ENCODE measurements at places on chromosomes 12 and 14.

DNA sequence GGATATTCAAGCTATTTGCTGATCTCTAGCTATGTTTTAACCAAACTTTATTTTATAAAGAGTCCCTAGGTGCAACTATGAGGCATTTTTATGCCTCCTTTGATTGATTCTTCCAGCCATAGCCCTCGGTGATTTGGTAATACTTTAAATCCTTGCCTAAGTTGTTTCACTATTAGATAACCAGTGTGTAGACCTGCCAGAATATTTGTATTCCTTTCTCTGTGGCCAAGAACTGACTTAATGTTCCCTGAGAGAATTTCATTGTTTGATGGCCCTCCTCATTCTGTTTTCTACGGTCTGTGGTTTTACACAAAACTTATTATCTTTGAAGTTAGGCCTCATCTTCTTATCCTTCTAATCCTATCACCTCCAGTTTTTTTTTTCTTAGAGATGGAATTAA, 109.7 kb upstream of the MDGA2 start:
- DNase-seq: no peak

DNA sequence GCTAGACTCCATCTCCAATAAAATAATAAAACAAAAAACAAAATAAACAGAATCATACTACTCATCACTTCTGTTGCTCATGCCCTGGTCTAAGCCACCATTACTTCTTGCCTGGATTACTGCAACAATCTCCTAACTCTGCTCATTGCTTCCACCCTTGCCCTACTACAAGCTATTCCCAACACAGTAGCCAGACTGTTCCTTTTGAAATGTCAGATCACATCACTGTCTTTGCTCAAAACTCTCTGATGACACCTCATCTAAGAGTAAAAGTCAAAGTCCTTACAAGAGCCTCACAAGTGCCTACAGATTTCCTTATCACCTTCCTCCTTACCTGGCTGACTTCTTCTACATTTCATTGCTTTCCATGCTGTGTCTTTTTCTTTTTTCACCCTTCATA, 10.0 kb downstream of the FBXO33 start:
- no peak for DNase-seq

DNA sequence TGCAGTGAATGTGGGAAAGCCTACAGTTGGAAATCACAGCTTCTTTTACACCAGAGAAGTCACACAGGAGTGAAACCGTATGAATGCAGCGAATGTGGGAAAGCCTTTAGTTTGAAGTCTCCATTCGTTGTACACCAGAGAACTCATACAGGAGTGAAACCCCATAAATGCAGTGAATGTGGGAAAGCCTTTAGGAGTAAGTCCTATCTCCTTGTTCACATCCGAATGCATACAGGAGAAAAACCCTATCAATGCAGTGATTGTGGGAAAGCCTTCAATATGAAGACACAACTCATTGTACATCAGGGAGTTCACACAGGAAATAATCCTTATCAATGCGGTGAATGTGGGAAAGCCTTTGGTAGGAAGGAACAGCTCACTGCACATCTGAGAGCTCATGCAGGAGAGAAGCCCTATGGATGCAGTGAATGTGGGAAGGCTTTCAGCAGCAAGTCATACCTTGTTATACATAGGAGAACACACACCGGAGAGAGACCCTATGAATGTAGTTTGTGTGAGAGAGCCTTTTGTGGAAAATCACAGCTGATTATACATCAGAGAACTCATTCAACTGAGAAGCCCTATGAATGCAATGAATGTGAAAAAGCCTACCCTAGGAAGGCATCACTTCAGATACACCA, 24.6 kb downstream of the ZNF26 start:
- DNase-seq: no peak

DNA sequence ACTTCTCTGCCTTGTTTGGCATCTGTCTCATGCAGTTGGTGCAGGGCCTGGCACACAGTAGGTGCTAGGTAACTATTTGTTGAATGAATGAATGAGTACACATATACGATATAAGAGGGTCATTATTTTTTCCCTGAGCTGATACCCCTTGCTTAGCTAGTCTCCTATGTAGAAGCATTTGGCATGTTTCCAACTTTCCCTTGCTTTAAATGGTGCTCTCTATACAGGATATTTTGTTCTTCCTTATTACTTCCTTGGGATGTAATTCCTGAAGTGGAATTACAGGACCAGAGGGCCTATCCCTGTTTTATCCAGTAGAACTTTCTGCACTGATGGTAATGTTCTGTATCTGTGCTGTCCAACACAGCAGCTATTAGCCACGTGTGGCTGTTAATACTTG, 250.1 kb upstream of the PWP1 start:
- no peak for DNase-seq

DNA sequence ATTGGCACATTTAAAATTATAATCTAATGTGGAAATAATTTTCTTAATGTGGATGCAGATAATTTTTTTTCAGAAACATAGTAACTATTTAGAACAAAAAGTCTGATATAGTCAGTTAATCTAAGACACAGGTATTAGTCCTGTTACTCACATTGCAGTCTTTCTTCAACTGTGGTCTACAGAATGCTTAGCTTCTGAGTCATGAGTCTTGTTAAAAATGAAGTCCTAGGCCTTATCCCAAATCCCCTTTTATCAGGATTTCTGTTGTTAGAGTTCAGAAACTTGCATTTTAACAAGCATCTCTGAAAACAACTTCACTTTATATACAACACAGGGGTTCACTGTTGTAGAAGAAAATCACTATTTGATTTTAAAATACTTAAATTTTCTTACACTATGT, 112.2 kb downstream of the SLC16A7 start:
- no peak for DNase-seq

DNA sequence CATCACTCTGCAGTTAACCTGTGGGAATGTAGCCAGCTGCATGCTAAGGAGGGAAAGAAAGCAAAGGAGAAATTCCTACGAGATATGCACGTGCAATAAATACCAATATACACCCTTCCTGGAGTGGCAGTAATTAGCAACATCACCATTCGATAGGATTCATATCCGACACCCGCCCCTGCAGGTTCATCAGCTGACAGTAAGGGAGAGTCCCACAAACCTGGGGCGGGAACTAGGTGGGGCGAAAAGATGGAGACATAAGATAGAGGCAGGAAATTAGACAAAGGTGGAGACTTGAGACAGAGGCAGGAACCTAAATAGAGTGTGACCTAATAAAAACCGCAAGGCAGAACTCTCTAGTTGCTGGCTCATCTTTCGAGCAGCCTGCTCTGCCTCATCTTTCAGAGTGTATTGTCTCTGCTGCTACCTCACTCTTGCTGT, 51.6 kb downstream of the PLEKHG3 start:
- DNase-seq: no peak

GRCh38 chr12:6767353-6768319, 1.5 kb downstream of the PTMS start:
- DNase-seq: peak; percentile 72

- no peak for DNase-seq
Measured at GRCh38 chr12:64145226-64145625, 76.9 kb downstream of the KICS2 start.

DNA sequence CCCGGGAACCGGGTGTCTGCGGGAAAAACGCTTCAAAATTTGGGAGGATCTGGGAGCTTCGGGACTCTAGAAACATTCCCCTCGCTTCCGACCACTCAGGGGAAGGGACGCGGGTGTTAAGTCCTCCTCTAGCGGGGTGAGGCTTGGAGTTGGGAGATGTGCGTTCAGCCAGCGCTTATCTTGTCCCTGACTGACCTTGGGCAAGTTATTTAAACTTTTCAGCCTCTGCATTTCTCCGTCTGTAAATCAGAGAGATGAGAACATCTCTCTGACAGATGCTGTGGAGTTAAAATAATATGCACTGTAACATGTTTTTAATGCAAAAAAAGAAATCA, 76.9 kb upstream of the ANO4 start:
- no peak for DNase-seq

- DNase-seq: no peak
Measured at GRCh38 chr12:132856581-132856980, 27.9 kb upstream of the GOLGA3 start.

GRCh38 chr12:27104546-27104945, 22.2 kb upstream of the C12orf71 start:
- DNase-seq: no peak

- no peak for DNase-seq
Measured at GRCh38 chr12:132953771-132954170, 2.3 kb downstream of the ZNF605 start.

- peak; percentile 39 for DNase-seq
Measured at GRCh38 chr14:91980157-91980556, 32.7 kb upstream of the FBLN5 start.

DNA sequence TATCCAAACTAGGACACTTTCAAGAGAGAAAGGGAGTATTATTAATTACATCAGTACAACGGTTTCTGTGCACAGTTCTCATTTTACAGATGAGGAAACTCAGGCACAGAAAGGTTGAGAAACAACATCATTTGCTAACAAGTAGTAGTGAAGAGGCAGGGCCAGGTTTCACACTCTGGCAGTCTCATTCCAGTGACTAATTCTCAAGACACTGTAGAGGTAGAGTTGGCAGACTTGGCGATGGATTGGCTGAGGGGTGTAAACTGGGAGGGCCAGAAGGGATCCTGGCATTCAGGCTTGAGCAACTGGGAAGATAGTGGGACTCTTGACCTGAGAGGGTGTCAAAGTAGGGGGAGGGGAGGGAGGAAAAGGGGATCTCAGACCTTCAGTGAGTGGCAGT, 73.8 kb upstream of the BDKRB2 start:
- no peak for DNase-seq

- no peak for DNase-seq
Measured at GRCh38 chr14:54267172-54267571, 129.6 kb upstream of the CDKN3 start.

GRCh38 chr14:87852107-87852506, 140.9 kb downstream of the GALC start:
- DNase-seq: no peak

GRCh38 chr14:97164021-97164420, 366.8 kb downstream of the VRK1 start:
- DNase-seq: no peak

DNA sequence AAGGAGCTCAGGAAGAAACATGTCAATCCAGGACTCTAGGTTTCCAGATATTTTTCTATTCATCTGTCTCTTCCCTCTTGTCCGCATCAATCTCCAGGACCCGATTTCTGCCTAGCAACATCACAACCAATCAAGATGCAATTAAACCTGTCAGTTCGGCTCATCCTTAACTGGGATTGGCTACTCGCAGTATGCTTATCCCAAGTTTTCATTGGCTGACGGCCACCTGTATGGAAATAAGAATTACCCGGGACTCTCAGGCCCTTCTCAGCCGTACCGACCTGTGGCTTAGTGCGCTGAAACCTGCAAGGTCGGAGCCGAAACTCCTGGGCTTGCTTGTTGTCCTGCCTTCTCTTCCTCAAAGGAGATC, 20.4 kb upstream of the ATP5MC2 start:
- DNase-seq: no peak

DNA sequence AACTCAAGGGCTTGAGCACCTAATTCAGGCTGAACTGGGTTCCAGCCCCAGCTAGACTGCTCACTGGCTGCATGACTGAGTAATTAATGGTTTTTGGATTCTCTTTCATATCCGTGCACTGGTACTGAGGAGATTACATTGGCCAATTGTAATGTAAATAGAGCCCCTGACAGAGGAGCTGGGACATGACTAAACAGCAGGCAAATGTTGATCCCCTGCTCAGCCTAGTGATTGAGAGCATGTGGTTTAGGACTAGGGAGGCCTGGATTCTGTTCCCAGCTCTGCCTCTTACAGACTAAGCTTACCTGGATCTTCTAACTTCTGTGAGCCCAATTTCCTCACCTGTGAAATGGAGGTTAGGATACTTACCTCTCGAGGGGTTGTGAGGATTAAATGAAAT, 204.3 kb downstream of the ESR2 start:
- no peak for DNase-seq

GRCh38 chr12:31846405-31846804, 112.8 kb upstream of the RESF1 start:
- no peak for DNase-seq

DNA sequence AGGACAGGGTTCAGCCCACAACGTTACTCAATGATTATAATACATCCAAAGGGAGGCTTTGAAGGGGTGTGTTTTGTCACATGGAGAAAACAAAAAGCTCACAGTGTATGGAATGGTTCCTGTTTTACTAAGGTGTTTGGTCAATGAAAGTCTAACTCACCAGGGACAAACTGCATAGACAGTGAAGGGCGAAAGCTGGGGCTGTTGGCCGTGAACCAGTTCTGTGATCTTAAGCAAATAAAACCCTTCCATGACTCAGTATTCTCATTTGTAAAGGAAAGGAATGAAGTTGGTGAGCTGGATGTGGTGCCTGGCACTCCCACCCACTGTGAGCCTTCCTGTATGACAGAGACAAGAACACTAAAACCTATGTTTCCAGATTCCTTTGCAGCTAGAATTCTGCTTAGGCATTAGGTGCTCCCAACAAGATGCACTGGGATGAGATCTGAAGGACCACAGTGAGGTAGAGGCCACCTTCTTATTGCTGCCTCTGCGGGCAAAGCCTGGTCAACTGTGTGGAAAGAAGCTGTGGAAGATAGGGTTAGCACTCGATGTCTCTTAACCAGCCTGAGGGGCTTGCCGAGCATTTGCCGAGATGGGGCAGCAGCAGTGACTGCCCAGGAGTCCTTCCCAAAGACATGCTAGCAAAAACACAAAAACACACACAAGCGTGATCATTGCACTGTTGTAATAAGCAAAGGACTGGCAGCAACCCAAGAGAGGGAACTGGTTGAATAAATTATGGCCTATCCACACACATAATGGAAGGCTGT, 48.5 kb downstream of the VCPKMT start:
- no peak for DNase-seq

- DNase-seq: no peak
Measured at GRCh38 chr12:52062167-52063081, 7.4 kb upstream of the ATG101 start.

GRCh38 chr12:123267991-123268843, 3.4 kb downstream of the CDK2AP1 start:
- DNase-seq: no peak

- peak; percentile 38 for DNase-seq
Measured at GRCh38 chr14:75454963-75455546, 27.2 kb downstream of the JDP2 start.

DNA sequence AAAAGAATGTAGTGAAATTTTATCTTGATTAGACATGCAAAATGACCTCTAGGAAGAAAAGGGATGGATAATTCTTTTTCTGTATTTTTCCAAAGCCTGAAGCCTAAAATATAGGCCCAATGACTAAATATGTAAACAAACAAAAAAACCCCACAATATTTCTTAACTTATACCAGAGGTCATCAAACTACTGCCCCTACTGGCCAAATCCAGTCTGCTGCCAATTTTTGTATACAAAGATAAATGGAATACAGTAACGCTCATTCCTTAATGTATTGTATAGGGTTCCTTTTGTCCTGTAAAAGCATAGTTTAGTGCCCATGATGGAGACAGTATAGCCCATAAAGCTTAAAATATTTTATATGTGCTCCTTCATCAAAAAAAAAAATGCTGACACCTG, 145.7 kb upstream of the ALG10 start:
- DNase-seq: peak; percentile 13

- no peak for DNase-seq
Measured at GRCh38 chr12:4626543-4626942, 22.3 kb downstream of the AKAP3 start.

GRCh38 chr12:110067531-110067930, 19.2 kb upstream of the C12orf76 start:
- no peak for DNase-seq

Measured in OCI-M1 (cell line).